ENCODE measurements at places on chromosomes 13 and 19.

- DNase-seq: no peak
These were observed 74.6 kb upstream of the MEDAG start for GRCh38 chr13:30831515-30831914.

DNA sequence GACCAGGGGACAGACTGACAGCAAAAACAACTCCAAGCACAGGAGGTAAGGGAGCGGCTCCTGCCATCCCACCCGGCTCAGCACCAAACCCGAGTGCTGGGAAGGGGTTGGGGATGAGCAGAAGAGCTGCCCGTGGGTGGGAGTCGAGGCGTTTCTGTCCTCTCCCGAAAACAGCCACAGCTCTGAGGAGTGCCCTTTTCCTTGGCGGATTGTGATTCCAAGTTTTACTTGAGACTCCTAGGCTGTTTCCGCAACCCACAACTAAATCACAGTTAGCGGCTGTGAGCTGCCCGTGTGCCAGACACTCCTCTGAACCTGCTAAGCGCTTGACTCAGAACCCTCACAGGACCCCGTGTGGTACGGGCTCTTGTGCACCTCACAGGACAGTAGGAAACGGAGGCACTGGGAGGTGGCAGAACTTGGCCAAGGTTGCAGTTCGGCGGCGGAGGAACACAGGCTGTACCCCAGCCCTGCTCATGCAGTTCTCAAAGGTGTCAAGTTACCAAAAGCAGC is 21.4 kb downstream of the CFAP97D2 start:
- no peak for DNase-seq

- no peak for DNase-seq
These were observed 16.5 kb downstream of the LSM4 start for GRCh38 chr19:18306209-18306887.

GRCh38 chr13:87999240-87999700 is 328.1 kb downstream of the SLITRK5 start:
- DNase-seq: no peak

GRCh38 chr19:46975925-46976782 is 43.5 kb upstream of the NPAS1 start:
- DNase-seq: no peak

Measured in stimulated activated CD8-positive, alpha-beta memory T cell treated with anti-CD3 and anti-CD28 coated beads, Interleukin-4, amount 100 ng/mL, for 1 hour (primary cell).